GM06990 (cell line): ENCODE measurements at places on chromosomes 5 and 9.

GRCh38 chr9:122106576-122106975, 13.5 kb upstream of the TTLL11 start:
- no peak for DNase-seq

- DNase-seq = no peak
These were observed 299.0 kb downstream of the TLR4 start for GRCh38 chr9:118003240-118003639.

DNA sequence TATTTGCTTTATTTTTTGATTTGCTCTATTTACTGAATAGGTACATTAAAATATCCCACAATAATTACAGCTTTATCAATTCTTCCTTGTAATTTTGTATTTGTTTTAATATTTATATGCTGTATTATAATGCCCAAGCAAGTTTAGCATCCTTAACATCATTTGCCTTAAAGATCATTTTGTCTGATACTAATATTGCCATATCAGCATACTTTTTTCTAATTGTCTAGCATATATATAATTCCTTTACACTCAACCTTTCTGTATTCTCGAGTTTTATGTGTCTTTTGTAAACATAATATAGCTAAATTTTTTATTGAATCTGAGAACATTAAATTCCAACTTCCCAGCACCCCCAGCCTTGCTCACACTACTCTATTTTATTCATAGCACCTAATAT, 64.7 kb downstream of the P4HA2 start:
- DNase-seq = no peak

DNA sequence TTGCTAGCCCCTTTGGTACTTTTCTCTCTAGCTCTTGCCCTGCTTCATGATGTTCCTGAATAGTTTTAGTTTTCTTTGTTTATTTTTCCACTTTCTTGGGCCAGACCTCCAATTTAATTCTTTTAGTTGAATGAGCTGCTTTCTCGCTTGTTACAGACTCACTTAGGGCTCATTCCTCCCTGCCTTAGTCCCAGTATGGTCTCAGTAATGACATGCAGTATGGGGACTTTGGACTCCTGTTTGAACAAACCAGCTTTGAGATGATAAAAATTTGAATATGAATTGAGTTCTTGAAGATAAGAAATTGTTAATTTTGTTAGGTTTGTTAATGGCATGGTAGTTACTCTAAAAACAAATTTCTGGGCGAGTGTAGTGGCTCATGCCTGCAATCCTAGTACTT, 284.8 kb upstream of the DMRT1 start:
- DNase-seq = no peak
